ENCODE measurements at places on chromosomes 12 and 14.

DNA sequence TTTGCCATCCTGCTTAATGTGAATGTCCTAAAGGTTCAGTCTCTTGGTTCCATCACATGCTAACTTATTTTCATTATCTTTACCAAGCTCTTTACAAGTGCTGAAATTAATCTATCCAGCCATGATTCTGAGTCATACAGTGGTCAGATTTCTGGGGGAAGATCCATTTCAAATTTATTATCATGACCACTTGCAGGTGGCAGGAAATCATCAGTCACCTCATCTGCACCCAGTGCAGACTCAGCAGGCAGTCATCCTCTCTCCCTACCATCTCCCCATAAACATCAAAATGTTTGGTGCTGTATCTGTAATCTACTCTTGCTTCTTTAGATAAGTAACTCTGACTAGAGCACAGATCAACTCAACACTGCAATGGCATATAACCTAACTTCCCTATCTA is 23.5 kb downstream of the ATG14 start:
- DNase-seq, result no peak

DNA sequence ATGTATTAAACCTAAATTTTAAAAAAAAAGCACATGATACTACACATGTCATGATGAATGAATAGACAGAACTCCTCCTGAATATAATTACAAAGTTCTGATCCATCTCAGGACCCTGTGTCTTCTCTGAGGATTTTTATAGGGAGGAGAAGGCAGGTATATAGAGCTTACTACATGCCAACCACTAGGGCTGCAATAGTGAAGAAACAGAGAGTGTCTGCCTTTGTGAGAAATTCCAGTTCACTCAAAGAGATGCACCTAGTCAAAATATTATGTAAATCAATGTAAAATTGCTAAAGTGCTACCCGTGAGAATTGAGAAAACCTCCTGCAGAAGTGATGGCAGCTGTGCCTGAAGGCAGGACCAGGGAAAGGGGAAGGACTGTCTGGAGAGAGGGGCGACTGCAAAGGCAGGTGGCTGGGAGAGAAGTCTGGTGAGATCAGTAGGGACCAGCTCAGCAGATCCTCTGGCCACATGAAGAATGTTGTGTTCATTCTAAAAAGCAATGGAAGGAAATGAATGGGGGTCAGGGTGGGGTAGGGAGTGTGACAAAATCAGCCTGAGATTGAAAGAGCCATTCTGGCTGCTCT is 15.1 kb downstream of the ABHD4 start:
- no peak for DNase-seq

- DNase-seq, result peak; percentile 10
These were observed 128.9 kb downstream of the FOXA1 start for GRCh38 chr14:37466003-37466622.

- no peak for DNase-seq
These were observed 211.1 kb upstream of the SFSWAP start for GRCh38 chr12:131499864-131500190.

GRCh38 chr12:56198836-56199235 is 9.6 kb upstream of the SMARCC2 start:
- no peak for DNase-seq

DNA sequence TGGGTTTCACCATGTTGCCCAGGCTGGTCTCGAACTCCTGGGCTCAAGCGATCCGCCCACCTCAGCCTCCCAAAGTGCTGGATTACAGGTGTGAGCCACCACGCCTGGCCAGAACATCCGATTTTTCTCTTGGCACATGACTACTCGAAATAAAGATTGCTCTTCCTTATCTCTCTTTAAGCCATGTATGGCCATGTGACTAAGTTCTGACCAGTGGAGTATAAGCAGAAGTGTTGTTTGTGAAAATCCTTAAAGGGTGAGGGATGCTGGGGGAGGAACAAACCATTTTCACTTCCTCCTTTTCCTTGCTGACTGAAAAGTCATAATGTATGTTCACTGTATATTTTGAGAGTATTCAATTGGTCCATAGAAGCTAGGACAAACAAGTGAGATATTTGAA is 50.7 kb upstream of the ATF7IP start:
- no peak for DNase-seq

DNA sequence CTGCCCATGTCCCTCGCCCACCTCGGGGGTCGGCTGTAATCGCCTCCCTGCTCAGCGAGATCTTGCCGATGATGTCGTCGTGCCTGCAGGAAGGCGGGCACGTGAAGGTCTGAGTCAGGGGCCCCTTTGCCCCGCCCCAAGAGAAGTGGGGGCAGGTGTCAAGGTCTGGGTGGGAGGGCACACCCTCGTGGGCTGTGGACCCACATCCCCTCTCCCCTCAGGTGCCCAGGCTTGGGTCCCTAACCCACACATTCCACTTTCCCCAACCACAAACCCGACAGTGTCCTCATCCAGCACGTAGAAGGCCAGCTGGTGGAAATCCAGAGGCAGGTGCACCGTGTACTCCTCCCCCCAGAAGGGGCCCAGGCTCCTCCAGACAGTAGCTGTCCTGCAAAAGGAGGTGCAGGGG is 7.8 kb downstream of the RASAL1 start:
- DNase-seq, result no peak

DNA sequence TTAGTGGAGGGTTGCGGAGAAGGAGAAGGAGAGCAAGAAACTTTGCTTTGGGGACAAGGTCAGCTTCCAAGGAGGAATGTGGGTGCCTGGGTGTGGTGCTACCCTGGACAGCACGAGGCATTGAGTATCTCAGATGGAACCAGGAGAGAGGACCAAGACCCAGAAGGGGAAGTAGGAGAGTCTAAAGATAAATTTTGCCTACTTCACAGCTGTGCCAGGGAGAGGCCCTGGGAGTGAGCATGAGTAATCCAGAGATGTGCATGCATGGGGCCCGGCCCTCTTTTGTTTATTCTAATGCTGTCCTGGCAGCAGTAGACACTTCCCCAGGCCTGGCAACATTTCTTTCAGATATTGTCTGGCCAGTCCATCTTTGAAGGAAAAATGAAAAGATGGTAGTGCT is 49.5 kb upstream of the GNPNAT1 start:
- DNase-seq, result no peak

DNA sequence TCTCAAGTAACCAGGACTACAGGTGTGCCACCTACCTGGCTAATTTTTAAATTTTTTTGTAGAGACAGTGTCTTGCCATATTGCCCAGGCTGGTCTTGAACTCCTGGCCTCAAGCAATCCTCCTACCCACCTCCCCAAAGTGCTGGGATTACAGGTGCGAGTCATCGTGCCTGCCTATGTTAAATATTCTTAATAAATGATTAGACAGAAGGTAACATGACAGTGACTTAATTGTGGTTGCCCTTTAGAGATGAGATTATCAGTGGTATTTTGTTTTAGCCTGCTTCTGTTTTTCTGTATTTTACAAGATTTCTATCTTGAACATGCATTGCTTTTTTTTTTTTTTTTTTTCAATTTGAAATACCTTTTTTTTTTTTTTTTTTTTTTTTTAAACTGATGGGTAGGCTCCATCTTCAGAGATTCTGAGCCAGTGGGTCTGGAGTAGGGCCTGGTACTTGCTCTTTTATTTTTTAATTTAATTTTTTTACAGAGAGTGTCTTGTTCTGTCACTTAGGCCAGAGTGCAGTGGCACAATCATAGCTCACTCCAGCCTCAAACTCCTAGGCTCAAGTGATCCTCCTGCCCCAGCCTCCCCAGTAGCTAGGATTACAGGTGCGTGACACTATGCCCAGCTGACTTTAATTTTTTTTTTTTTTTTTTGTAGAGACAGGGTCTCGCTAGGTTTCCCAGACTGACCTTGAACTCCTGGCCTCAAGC is 88.4 kb downstream of the BORCS5 start:
- DNase-seq, result no peak

GRCh38 chr12:68080577-68080976 is 79.0 kb downstream of the IFNG start:
- DNase-seq, result no peak

Data from NCI-H1105 treated with DMSO at 0.1 percent for 48 hours (cell line).